ENCODE measurements at places on chromosomes 2 and 18. TPM values are rescaled to one million over a fixed set of nuclear protein-coding genes. Genes with fewer than 3 reads are reported as not detected.

- H3K27ac ChIP-seq: no peak overlapping the region
- DNase-seq: no peak
- H3K4me3 ChIP-seq: no peak overlapping the region
- H3K4me1 ChIP-seq: peaks cover 13% of the 10 kb centered on the region
- peaks cover 10% of the 10 kb centered on the region for H3K27me3 ChIP-seq
Measured at GRCh38 chr2:30865243-30865642, 58.0 kb upstream of the CAPN13 start.

DNA sequence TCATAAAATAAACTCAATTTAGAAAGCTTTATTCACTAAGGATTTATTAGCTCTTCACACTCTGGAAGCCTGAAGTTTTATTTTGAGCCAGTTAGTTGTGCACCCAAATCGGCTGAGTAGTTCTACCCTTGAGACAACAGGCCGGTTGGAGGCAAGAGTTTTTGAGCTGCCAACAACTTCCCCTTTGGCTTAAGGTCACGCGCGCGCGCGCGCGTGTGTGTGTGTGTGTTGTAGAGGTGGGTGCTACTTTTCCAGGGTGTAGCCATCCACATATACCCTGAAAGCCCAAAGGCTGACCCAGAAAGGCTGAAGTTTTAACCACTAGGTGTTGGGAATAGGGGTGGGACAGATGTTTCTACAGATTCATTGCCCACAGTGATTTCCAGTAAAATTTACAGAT, 150.2 kb upstream of the LHCGR start:
- no peaks in the 10 kb centered on the region for H3K4me1 ChIP-seq
- H3K4me3 ChIP-seq: no peak overlapping the region
- no peak for DNase-seq
- H3K27ac ChIP-seq: no peak overlapping the region
- no peaks in the 10 kb centered on the region for H3K36me3 ChIP-seq

- H3K36me3 ChIP-seq: peaks cover 17% of the 10 kb centered on the region
- peaks cover 56% of the 10 kb centered on the region for H3K4me1 ChIP-seq
- peaks cover 7% of the 10 kb centered on the region for H3K27me3 ChIP-seq
- no peak for DNase-seq
- H3K4me3 ChIP-seq: peak overlapping the region; percentile 71
Measured at GRCh38 chr2:239285071-239285931, 115.5 kb downstream of the HDAC4 start.

DNA sequence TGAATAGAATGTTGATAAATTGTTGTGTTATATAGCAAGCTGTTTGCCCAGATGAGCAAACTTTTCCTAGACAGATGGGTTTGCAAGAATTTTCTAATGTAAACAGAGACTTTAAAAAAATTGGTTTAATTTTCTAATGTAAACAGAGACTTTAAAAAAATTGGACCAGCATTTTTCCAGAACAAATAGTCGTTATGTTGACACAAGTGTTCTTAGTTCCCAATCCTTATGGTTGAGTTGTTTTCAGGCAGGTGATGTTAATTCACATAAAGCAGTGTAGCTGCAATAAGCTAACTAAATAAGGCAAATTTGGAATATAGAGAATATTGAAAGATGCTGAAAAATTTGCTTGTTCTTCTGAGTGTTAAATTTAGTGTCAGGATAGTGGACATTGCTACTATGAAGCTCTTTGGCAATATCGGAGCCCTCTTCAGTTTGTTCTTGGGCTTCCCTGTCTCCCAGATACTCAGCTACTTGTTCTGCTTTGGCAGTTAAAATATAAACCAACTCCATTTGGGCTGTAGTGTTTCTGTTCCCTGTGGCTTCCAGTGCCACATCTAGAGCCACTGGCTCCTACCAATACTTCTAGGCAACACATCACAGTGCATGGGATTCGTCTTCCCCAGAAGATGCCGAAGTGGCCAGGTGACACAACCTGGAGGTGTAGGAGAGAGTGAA, 105.7 kb downstream of the DYNAP start:
- no peaks in the 10 kb centered on the region for H3K36me3 ChIP-seq
- H3K4me3 ChIP-seq: no peak overlapping the region
- DNase-seq: no peak
- peaks cover 31% of the 10 kb centered on the region for H3K27me3 ChIP-seq
- no peaks in the 10 kb centered on the region for H3K4me1 ChIP-seq

DNA sequence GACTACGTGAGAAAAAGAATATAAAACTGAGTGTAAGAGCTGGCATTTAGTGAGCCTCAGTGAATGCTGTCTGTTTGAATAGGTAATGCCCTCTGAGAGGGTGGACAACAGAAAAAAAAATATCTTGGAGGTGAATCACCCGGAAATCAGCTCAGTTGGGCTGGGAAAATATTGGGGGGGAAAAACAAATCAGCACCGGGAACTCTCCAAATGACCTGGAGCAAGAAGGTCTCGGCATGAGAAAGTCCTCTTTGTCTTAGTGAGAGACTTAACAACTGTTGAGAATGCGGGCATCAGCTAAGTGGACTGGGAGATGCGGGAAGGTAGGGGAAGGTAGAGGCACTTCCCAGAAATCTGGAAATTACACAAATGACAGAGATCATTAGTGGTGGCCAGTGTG, 109.4 kb upstream of the POU3F3 start:
- no peaks in the 10 kb centered on the region for H3K4me1 ChIP-seq
- H3K27me3 ChIP-seq: peaks cover 2% of the 10 kb centered on the region
- DNase-seq: no peak
- H3K27ac ChIP-seq: no peak overlapping the region
- H3K36me3 ChIP-seq: no peaks in the 10 kb centered on the region

- H3K36me3 ChIP-seq: peaks cover 13% of the 10 kb centered on the region
- peak overlapping the region; percentile 78 for H3K27ac ChIP-seq
- peaks cover 32% of the 10 kb centered on the region for H3K27me3 ChIP-seq
- no peak for DNase-seq
- H3K4me3 ChIP-seq: peak overlapping the region; percentile 87
Measured at GRCh38 chr18:12306752-12307700, 1.0 kb upstream of the TUBB6 start.

DNA sequence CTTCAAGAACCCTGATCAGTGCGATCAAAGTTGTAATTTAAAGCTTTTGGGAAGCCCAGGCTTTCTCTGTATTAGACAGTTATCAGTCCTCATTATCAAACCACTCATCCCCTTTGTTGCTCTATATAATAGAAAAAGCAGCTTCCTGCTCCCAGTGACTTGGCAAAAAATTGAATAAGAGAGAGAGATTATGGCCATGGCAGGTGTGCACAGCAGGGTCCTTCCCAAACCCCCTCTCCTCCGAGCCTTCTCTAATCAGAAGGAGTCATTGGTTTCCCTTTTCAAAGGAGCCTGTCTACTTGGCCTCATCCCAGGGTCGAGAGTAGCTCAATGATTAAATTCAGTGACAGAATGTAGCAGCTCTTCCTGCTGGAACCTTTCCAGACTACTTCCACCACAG, 81.5 kb downstream of the SEMA4F start:
- no peak for DNase-seq
- H3K4me3 ChIP-seq: no peak overlapping the region
- H3K4me1 ChIP-seq: peaks cover 5% of the 10 kb centered on the region
- peaks cover 2% of the 10 kb centered on the region for H3K36me3 ChIP-seq
- no peak overlapping the region for H3K27ac ChIP-seq

- H3K27me3 ChIP-seq: no peaks in the 10 kb centered on the region
- no peaks in the 10 kb centered on the region for H3K4me1 ChIP-seq
- no peak for DNase-seq
- H3K36me3 ChIP-seq: no peaks in the 10 kb centered on the region
- H3K4me3 ChIP-seq: no peak overlapping the region
Measured at GRCh38 chr2:240300261-240300821, 135.1 kb upstream of the GPC1 start.

SFT2D3 gene
- 6.6 TPM for total RNA-seq

DNA sequence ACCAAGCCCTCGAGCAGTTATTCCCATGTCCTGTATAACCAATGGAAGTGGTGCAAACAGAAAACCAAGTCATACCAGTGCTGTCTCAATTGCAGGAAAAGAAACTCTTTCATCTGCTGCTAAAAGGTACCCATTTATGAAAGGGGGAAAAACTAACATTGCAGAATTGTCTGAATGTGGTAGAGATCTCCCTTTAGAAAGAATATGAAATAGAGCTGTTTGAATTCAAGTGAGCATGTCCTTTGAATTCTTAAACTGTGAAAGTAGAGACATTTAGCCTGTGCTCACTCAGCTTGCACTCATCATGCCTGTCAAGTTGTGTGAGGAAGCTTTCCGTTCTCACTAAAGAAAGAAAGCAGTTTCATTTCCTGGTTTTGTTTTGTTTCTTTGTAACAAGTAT, 87.4 kb downstream of the EML4 start:
- H3K27ac ChIP-seq: peak overlapping the region; percentile 37
- peaks cover 55% of the 10 kb centered on the region for H3K4me1 ChIP-seq
- H3K4me3 ChIP-seq: peak overlapping the region; percentile 20
- no peaks in the 10 kb centered on the region for H3K27me3 ChIP-seq

- no peak for DNase-seq
- H3K27me3 ChIP-seq: peaks cover 4% of the 10 kb centered on the region
- no peak overlapping the region for H3K4me3 ChIP-seq
- no peak overlapping the region for H3K27ac ChIP-seq
- H3K4me1 ChIP-seq: no peaks in the 10 kb centered on the region
Measured at GRCh38 chr2:158134655-158135054, 33.0 kb downstream of the UPP2 start.

All from activated T-helper 1 cell treated with anti-CD3 and anti-CD28 coated beads, Interleukin-12 subunit alpha, Interleukin-12 subunit beta, Interleukin-2, Interleukin-4 antibody, amounts not matched to agents 30 ng/mL and 10 ng/mL and 1 ng/mL, durations not matched to agents 14 hours and 24 hours and 36 hours (primary cell).